ENCODE measurements at places on chromosomes 1 and 21.

DNA sequence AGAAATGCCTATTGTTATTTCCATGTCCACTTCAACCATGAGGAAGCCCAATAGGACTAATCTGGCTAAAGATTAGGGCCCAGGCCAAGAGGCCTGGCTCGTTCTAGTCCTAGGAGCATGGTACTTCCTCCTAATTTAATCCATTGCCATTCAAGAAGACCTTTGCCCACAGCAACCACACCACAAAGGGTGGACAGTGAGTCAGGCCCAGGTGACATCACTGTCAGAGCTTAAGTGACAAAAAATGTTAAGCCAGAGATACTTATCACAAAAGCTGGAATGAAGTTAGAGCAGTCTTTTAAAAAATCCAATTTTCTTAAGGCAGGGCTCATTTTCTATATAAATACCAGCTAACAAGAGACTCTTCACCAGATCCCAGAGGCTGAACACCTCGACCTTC, at the start of gene SPRR3:
Gene SPRR3, plus strand, starts transcription at position 368 of the 400 bp plus-strand sequence. CDS start 1,272 bp downstream, outside the sequence.
- no peak for DNase-seq

DNA sequence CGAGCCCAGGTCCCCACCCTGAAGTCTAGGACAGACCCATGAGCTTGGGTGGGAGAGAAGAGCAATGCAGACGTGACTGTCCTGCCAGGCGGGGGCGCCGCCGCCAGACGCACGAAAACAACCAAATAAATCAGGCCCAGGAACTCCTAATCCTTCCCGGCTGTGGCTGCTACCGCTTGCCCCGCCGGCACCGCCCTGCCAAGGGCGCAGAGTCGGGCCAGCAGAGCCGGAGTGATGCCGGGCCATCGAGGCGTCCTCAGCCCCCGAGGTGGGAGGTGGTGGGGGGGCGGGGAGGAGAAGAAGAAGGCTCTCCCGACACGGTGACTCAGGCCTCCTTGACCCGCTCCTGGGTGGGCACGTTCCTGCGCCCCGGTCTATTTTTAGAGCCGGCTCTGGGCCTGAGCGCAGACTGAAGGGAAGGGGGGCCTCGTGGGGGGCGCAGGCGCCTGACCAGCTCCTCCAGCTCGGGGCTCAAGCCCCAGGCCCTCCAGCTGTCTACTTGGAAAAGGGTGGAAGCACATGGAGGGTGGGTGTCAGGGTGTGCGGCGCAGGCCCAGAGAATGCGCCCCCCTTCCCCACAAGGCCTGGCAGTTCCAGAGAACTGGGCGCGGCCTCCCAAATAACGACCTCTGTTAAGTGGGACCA, 10.7 kb upstream of the COL16A1 start:
- no peak for DNase-seq

DNA sequence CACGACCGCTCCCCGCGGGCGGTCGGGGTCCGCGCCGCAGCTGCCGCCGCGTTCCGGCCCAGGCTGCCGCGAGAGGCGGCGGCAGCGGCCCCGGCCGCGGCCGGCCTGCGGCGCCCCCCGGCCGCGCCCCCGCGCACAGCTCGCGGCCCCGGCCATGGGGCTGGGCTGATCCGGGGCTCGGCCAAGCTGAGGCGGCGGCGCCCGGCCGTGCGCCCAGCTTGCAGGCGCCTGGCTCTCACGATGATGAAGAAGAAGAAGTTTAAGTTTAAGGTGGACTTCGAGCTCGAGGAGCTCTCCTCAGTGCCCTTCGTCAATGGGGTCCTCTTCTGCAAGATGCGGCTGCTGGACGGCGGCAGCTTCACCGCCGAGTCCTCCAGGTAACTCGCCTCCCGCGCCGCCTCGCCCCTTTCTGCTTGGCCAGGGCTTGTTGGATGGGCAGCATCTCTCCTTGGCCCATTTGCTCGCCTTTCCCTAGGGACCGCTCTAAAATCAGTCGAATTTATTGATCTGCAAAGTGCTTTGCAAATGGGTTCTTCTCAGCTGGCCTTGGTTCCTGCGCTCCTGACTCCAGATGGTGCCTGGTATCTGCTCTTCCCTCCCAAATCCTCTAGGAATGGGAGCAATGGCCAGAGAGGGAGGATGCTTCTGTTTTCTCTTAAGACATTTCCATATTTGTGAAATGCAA, 431 bp downstream of the EEIG2 start:
- no peak for DNase-seq

DNA sequence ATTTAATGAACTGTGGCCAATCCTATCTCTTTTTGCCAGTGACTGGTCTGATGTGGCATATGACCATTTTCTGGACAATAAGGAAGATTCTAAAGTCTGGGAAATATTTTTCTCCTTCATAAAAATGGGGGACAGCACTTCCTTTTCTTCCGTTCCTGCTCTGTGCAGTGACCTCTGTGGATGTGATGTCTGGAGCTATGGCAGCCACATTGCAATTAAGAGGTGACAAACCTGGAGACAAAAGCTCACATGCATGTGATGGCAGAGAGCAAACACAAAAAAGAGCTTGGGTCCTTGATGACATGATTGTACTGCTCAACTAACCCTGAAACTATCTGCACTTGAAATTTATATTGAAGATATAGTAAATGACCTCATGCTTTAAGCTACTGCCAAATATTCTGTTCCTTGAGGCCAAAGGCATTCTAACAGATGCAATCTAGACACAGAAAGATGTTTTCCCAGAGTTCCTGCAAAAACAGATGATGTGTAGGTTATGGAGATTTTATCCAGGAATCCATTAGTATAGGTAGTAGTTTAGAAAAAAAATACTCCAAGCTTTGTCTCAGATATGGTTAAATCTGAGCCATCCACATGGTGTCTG, 2.2 kb upstream of the MAGI3 start:
- no peak for DNase-seq

DNA sequence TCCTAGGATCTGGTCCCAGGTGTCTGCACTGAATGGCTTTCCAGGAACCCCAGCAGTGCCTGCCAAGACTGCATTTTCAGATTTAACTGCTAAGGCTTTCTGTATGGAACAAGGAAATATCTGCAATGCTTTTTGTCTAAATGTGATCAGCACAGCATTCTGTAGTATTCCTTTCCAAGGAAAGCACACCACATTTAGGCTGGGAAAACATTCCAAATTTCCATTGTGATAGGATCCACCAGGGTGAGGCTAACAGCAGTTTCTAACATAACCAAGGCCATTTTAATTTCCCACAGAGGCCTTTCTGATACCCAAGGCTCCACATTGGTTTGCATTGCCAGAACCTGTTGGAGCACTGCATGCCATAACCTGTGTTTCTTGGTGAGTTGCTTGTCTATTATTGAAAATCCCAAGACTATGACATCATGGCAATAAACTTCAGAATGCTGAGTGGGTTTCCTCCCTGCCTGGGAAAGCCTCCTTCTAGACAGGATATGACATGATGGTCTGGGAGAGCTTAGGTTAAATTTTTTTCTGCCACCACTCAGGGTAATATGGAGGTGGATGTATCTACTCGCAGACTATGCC, 23.3 kb upstream of the PTGFRN start:
- DNase-seq, result no peak

DNA sequence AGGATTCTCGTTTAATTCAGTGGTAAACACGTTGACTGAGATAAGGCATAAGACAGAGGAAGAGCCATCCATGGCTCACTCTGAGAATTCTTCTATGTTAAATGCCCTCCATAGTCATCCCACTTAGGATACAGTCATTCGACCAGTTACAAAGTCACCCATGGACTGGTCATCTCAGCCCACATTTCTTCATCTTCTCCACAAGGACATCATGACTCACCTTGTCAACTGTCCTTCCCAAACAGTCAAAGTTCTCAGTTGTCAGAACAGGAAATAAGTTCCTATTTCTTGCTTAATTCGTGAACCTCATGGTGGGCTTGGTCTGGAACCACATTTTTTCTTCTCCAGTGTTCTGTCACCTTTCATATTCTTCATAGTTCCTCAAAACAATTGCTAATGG, 133.2 kb downstream of the TGFB2 start:
- DNase-seq, result no peak

Data from naive B cell (primary cell).